ENCODE measurements at places on chromosomes 16 and 17. TPM values are rescaled to one million over a fixed set of nuclear protein-coding genes. Genes with fewer than 3 reads are reported as not detected.
A peak's percentile ranks its signal among the peaks of the same experiment; 100 is the strongest.

GRCh38 chr17:63928172-63928666, 3.9 kb downstream of the CD79B start:
- no peak for DNase-seq

GRCh38 chr16:70737377-70738082, 51.7 kb upstream of the MTSS2 start:
- DNase-seq = peak; percentile 95

DNA sequence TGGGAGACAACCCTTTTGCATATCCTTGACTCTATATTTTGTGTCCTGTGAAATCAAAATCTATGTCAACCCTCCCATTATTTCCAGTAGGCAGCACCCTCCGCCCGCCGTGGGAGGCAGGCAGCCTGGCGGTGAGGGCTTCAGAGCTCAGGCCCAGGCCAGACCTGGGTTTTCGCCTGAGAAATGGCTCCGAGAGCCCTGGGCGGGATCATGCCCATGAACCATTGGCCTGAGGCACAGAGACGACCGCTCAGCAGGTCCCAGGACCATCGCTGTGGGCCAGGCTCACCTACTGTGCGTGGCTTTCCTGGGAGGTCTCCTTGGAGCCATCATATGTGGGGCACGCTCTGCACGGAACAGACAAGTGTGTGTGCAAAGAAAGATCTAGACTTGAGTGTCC, 6.3 kb upstream of the SLC38A8 start:
- no peak for DNase-seq

DNA sequence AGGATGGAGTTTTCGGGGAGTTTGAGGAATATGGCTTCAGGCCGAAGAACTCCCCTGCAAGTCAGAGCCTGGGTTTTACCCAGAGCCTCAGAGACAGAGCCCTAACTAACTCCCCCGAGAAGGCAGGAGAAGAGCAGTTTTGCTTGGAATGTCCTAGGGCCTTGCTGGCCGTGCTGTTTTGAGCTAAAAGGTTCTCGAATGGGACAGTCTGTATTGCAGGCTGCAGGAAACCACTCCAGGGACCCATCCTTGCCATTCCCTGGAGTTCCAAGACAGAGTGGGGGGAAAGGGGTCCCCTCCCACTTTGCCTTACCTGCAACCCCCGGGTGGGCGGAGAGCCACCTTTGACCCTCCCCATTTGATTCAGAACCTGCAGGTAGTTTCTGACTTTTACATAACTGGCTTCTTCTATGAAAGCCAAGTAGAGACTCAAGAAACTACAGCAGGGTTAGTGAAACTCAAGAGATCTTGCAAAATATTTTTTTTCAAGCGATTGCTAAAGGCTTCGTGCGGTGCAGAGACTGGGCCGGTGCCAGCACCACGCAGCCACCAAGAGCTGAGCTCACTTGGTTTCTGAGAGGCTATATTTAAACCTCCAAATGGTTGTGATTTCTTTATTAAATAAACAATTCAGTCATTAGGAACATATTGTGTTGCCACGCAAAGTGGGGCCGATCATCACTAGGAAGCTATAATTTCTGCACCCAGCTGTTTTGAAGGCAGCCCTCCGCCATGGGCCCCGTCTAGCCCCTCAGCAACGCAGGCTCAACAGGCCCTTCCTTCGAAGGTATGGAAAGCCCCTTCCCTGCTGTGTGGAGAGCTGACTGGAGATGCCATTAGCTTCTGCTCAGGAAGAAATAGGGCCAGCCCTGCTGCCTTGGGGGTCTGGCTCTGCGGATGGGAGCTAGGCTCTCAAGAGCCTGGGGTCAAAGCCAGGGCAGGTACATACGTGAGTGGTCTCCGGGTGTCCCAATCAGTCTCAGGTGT, 223.0 kb downstream of the NTN1 start:
- DNase-seq = no peak

DNA sequence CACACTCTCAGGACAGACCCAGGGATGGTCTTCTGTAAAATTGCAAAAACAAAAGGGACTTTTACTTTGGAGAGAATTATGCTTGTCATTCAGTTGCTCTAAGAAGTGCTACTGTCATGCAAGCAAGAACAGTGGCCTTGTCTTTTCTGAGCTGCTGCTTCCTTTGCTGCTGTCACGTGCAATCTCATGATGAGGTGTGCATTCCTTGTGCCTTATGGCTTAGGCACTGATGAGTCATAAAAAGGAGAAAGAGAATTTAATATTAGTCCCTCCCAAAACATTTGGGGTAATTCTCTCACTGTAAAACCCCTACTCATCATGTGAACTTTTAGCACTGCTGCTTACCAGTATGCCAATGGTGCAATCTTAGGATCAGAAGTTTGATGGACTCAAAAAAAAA, 2051.3 kb downstream of the TP53TG3F start:
- DNase-seq = peak; percentile 19

GRCh38 chr17:16516594-16517051, 24.6 kb upstream of the LRRC75A start:
- no peak for DNase-seq

DNA sequence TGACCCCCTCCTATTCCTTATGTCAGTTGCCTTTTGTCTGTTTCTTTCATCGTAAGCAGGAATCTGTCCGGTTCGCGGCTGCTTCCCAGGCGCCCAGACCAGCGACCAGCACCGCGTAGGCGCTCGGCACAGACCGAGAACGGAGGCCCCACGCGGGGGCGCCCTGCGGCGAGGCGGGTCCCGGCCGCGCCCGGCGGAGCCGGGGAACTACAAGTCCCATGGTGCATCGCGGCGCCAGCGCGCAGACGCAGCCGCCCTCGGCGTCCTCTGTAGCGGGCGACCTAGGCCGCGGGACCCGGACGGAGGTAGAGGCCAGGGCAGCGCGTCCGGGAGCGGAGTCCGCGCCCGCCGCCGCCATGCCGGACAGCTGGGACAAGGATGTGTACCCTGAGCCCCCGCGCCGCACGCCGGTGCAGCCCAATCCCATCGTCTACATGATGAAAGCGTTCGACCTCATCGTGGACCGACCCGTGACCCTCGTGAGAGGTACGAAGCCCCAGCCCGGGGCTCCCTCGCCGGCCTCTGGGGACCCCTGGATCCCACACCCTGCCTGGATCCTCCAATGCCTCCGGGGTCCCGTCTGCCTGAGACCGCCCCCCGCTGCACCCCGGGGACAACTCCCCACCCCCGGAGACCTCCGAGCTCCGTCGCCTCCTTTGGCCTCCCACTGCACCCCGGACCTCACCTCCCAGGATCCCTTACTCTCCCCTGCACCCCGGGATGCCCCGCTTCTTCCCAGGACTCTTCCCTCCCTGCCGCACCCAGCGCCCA, at the start of gene NDUFB10:
TSS of gene NDUFB10 (plus strand) at position 270 of the 771 bp plus-strand sequence. CDS start at position 357, 87 bp downstream.
- DNase-seq = peak; percentile 99

GRCh38 chr16:56401482-56401881, 23.9 kb downstream of the AMFR start:
- DNase-seq = no peak

GRCh38 chr17:1090465-1091189, 89.2 kb downstream of the ABR start:
- DNase-seq = no peak

DNA sequence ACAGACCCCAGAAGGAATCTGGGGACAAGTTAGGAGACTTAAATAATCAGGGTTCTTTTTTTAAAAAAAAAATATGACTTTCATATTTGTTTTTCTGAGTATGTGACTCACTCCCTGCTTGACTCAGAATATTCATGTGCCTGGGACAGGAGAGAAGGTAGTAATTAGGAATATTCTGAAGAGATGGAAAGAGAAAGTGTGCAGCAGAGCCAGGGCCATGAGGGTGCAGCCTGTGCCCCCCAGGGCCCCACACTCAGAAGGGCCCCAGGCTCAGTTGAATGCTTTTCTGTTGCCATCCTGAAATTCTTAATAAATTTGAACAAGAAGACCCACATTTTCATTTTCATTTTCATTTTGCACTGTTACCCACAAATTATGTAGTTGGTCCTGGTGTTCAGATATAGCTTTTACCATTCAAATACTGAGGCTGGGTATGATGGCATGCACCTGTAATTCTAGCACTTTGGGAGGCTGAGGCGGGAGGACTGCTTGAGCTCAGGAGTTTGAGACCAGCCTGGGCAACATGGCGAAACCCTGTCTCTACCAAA, 11.5 kb upstream of the LONP2 start:
- no peak for DNase-seq

DNA sequence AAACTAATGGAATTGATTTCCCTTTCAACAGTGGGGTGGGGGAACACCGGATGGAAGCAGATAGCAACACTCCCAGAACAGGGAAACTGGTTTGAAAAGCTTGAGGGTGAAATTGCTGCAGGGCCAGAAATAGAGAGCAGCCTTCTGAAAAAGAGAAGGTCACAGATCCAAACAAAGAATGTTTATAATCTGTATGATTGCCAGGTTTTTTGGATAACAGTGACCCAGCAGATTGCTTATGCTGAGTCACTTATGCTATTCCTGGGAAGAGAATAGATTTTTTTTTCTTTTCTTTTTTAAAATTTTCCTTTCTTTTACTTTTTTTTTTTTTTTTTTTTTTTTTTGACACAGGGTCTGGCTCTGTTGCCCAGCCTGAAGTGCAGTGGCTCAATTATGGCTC, 641.3 kb downstream of the KCNJ2 start:
- no peak for DNase-seq

GRCh38 chr17:79387783-79388182, 223.1 kb downstream of the RBFOX3 start:
- DNase-seq = no peak

- no peak for DNase-seq
These were observed 406.5 kb upstream of the MON1B start for GRCh38 chr16:76784530-76784929.

GRCh38 chr16:12971241-12971640, 69.8 kb downstream of the SHISA9 start:
- no peak for DNase-seq

GRCh38 chr17:2854143-2855055, 58.2 kb downstream of the RAP1GAP2 start:
- peak; percentile 64 for DNase-seq

- DNase-seq = no peak
These were observed 45.6 kb downstream of the CNGB1 start for GRCh38 chr16:57925310-57925709.

DNA sequence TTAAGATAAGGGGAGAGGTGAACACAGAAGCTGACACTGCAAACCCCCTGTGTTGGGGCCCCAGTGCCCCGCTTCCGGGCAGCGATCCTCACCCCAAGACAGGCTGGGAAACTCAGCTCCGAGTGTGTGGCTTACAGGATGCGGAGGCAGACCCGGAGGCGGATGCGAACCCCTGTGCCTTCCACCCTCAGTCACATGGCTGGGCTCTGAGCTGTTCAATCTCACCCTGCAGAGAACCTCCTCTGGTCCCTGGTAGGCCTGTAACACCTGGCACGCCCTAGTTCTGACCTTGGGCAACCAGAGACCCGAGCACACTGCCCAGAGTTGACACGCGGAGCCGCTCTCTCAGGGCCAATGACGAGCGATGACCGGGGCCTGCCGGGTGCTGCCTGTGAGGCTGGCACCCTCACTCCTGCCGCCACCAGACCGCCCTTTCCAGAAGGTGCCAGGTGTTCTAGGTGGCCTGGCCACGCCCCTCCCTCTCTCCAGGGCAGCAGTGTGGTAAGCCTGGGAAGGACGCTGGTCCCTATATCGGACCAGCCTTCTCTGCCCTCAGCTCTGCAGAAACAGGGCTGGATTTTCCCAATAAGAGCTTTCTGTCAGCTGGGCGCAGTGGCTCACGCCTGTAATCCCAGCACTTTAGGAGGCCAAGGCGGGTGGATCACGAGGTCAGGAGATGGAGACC, 23.3 kb downstream of the MEAK7 start:
- no peak for DNase-seq

DNA sequence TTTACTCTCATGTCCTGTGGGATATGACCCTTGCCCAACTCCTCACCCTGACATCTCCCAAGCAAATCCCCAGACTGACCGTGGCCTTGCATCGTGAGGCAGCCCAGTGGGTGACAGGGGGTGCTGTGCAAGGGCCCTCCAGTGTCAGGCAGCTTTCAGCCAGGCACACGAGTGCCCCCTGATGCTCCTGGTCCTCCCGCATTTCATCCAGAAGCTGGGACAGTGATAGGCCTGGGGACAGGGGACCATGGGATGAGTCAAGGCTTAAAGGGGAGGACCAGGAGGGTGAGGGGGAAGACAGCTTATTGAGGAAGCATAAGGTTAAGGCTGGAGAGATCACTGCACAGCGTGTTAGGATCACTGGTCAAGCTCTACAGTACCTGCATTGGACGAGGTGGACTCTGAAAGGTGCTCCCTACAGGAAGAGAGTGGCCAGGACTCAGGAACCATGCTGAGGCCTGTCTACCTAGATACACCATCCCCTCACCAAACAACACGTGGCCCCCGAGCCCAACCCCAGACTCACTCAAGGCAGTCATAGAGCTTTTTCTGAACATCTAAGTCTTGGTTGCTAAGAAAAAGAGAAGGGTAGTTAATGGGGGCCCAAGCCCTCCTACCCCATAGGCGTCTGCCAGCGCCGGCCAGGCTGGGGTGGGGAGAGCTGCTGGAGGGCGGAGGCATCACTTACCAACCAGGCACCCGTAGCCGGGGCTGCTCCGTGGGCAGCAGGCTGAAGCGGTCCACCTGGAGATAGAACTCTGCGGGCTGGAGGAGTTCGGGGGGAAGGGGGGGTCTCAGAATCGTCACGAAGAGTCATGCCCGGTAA, 998 bp downstream of the ACD start:
- peak; percentile 68 for DNase-seq

- no peak for DNase-seq
These were observed 12.5 kb downstream of the EPN2 start for GRCh38 chr17:19249681-19250080.

DNA sequence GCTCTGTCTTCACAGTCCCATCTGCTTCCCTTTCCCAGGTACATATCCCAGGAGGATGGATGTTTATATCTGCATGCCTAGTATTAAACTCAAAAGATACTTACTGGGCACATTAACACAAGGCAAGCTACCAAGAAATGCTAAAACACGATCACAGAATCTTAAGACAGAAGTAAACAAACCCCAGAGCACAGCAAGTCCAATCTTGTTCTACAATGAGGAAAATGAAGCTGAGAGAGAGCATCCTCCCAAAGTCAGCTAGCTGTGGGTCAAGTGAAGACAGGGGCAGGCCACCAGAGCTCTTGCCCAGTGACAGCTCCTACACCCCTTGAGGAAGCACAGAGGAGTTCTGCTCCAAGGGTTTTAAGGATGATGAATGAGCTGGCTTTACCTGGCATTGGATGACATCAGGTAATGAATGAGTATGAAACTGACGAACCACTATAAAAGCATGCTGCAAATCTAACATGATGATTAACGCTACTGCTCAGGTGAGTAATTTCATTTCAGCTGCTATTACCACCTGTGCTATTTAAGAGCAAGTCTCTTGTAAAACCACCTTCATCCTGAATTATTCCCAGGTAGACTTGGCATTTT, 20.3 kb downstream of the XPO6 start:
- no peak for DNase-seq

The HS3ST3A1 gene
- total RNA-seq = 3.7 TPM

The CD300H gene
- total RNA-seq = not detected

The TMEM186 gene
- total RNA-seq = 20.4 TPM

The CD300C gene
- total RNA-seq = 0.26 TPM

The TBC1D3K gene
- total RNA-seq = not detected

The RSPRY1 gene
- 33.0 TPM for total RNA-seq

The NPIPA7 gene
- total RNA-seq = 8.0 TPM

The GRIN2C gene
- 0.05 TPM for total RNA-seq

The NGFR gene
- total RNA-seq = not detected

The KRTAP4-3 gene
- total RNA-seq = not detected

All from activated CD4-positive, alpha-beta T cell treated with anti-CD3 and anti-CD28 coated beads, Interleukin-2, amount 10 ng/mL, durations not matched to agents 24 days and 14 days (primary cell).